ENCODE measurements at places on chromosomes 11 and 22. TPM values are rescaled to one million over a fixed set of nuclear protein-coding genes. Genes with fewer than 3 reads are reported as not detected.

- no peak for DNase-seq
Observed at GRCh38 chr22:49948116-49948957, 12.2 kb upstream of the PIM3 start.

GRCh38 chr11:128696941-128697340 is 3.1 kb downstream of the FLI1 start:
- DNase-seq: no peak

DNA sequence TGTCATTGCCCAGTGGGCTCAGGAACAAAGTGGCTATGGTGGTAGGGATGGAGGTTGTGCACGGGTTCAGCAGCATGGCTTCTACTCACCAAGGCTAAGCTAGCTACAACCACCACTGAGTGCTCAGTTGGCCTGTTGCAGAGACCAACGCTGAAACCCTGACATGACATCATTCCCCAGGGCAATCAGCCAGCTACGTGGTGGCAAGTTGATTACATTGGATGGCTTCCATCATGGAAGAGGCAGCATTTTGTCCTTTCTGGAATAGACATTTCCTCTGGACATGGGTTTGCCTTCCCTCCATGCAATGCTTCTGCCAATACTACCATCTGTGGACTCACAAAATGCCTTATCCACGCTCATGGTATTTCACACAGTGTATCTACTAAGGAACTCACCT is 634.3 kb downstream of the OPCML start:
- DNase-seq: no peak

DNA sequence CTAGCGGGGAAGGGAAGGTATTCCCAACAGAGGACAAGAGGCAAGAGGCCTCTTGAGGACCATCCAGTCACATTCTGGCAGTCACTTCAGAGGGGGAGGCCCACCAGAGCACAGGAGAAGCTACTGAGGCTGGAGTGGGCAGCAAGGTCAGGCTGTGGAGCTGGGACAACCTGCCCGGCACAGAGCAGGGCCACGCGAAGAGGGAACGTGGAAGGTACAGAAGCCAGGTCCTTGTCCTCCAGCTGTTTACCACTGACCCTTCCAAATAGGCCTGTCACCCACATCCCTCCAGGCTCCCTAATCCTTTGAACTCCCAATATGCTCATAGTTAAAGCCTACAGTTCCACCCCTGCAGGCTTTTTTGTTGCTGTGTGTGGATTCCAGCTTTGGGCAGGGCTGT is 76.9 kb downstream of the IGLL1 start:
- no peak for DNase-seq

DNA sequence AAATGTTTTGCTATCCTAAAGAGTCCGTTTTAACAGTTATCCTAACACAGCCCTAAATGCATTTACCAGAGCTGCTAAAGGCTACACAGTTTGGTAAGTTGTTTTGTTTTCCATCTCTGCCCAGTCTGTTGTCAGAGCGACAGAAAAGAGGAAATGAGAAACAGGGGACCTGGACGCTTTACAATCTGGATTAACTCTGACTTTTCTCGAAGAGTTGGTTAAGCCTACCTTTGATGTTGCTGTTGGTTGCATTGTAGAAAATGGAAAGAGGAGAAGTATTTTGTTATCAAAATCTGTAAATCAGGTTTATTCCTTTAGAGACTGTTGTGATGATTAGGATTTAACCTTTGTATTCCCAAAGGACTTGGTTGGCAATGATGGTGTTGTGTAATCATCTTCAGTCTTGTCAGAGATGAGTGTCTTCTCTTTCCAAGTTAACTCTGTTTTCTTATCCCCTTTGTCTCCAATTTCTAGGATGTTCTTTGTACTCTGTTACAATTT is 481 bp downstream of the ANGPTL5 start:
- peak; percentile 52 for DNase-seq

GRCh38 chr11:116539211-116539610 is 233.6 kb downstream of the BUD13 start:
- no peak for DNase-seq

- DNase-seq: no peak
Observed at GRCh38 chr11:1547467-1548098, 24.5 kb downstream of the DUSP8 start.

- no peak for DNase-seq
Observed at GRCh38 chr11:77320351-77320750, 18.9 kb upstream of the GDPD4 start.

- no peak for DNase-seq
Observed at GRCh38 chr11:45662665-45663485, 2.5 kb downstream of the CHST1 start.

DNA sequence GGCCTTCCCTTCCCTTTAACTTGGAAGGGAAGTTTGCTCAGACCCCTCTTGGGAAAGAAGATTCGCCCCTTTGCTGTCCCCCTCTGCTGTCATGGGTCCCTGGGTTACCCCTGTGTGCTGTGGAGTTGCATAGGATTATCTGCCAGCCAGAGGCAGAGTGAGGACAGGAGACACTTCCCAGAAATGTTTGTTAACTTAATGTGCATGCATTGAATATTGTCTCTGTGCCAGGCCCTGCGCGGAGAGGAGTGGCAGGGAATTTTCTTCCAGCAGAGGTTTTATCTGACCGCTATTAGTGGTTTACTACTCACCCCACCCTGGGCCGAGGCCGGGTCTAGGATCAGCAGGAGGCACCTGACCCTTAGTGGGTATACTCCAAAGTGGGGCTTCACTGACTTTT is 894.8 kb downstream of the TBC1D22A start:
- no peak for DNase-seq

- DNase-seq: no peak
Observed at GRCh38 chr11:20161923-20162744, 1.9 kb upstream of the DBX1 start.

GRCh38 chr11:26286472-26287066 is 45.4 kb upstream of the ANO3 start:
- no peak for DNase-seq

DNA sequence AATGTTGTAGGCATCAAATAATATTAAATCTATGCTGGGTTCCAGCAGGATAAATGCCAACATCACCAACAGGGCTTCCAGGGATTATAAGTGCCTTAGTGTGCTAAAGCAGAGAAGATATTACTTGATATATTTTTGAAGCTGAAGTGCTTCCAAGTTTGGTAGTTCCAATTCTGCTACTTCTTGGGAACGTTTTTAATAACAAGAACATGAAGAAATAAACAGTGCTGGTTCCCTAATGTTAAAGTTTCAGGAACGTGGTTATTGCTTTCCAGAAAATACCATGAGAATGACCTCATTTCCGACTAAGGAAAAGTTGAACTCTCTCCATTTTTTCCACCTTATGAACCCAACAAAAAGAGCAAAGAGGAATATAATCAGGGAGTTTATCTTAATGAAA is 4.6 kb upstream of the RNF185 start:
- no peak for DNase-seq

- DNase-seq: no peak
Observed at GRCh38 chr11:68146704-68147474, 25.7 kb upstream of the CHKA start.

- DNase-seq: no peak
Observed at GRCh38 chr11:92130421-92130831, 94.2 kb upstream of the FAT3 start.

DNA sequence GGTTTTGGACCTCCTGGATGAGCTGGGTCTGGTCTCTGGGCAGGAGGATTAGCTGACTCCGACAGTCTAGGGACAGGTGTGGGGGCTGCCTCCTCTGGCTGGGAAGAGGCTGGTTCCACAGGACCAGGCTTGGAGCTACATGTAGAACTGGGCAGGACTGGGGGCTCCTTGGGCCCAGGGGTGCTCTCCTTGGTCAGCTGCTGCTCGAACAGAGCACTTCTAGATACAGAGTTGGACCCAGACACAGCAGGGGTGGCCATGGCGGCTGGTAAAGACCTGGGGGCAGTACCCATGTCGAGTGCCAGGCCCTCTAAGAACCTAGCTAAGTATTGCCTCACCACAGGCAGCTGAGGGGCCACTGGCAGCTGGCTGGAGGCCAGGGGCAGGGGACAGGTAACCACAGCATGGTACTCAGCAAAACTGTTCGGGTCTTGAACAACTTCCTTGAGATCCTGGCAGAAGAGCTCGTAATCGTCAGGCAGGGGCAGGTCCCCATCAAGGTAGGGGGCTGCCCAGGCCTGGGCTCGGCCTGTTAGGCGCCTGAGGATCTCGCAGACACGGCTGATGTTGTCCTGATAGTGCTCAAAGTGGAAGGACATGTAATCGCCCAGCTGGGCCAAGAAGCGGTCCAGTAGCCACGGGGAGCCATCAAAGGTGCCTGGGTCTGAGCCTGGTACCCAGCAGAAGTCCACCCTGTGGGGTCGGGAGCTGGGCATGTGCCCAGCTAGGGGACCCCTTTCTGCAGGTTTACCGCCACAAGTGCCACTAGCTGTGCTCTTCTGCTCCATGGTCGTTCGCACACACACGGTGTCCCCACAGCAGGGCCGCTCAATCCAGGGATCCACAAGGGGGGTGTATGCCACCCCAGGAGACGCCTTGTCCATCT is 3.1 kb downstream of the GNB1L start:
- no peak for DNase-seq

GRCh38 chr11:30697032-30697431 is 110.9 kb upstream of the MPPED2 start:
- no peak for DNase-seq

GRCh38 chr11:60972182-60973030 is 926 bp downstream of the CD6 start:
- DNase-seq: no peak

DNA sequence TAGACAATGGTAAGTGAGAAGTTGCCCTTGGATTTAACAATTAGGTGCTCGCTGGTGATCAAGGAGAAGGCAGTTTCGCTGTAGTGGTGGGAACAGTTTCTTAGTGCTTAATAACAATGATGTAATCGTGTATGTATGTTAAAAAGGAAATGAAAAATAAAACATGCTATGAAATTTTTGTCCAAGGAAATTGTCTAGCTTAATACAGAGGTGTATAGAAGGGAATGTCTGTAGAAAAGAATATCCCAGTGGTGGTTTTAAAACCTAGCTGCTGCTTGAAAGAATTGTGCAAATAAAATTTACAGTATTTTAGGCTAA is 53.1 kb downstream of the SWAP70 start:
- DNase-seq: no peak

DNA sequence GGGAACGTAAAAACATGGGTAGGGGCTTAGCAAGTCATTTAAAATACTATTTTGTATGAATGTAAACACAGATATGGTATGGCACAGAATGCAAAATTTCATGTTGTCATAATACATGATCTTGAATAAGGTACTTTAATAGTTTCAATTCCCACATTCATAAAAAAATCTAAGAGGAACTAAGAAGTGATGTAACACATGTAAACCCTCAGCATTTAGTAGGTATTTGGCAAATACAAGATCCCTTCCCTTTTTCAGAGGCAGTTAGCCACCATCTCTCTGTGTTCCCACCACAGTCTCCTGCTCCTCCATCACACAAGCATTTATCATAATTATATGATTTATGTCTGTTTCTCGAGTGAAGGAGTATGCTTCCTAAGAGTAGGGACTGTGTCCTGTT is 251.8 kb downstream of the TENM4 start:
- DNase-seq: no peak

DNA sequence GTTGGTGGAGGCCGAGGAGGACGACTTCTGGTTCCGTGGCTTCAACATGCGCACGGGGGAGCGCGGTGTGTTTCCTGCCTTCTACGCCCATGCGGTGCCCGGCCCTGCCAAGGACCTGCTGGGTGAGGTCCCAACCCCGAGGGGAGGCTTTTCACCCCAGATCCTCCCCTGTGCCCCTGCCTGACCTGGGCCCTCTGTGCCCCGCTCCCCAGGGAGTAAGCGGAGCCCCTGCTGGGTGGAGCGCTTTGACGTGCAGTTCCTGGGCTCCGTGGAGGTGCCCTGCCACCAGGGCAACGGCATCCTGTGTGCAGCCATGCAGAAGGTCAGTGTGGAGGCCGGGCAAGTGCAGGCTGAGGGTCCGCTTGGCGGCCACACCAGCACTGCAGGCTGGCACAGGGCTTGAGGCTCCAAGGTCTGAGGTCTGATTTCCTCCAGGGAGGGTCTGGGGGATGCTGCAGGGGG is 5.1 kb downstream of the MAPK8IP2 start:
- DNase-seq: no peak

DNA sequence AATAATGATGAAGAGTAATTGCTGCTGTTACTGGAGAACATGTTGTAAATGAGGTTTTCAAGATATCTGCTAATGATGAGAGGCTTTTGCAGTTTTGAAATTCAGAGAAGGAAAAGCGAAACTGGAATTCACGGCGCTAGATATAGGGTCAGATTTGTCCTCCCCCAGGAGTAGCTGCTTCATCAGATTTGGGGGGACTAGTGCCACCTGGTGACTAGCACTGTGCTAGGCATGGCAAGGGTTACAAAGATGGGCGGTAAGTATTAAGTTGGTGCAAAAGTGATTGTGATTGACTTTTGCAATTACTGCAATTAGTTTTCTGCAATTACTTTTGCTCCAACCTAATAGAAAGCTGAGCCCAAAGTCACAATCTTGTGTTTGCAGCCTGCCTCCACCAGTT is 879.9 kb upstream of the TENM4 start:
- DNase-seq: no peak

NFAM1 gene
- total RNA-seq: not detected

SEC14L6 gene
- 0.12 TPM for total RNA-seq

Data from glomerular endothelial cell (primary cell).